Type B pancreatic cell (in vitro differentiated cells): ENCODE measurements at places on chromosomes 4 and X.

GRCh38 chr4:8202108-8203051 is 3.3 kb downstream of the SH3TC1 start:
- no peaks in the 10 kb centered on the region for H3K27me3 ChIP-seq
- no peak for DNase-seq
- H3K4me3 ChIP-seq = no peak overlapping the region
- peaks cover 41% of the 10 kb centered on the region for H3K4me1 ChIP-seq

GRCh38 chrX:32530802-32531403 is 680.4 kb downstream of the DMD start:
- H3K27ac ChIP-seq = no peak overlapping the region
- H3K36me3 ChIP-seq = no peaks in the 10 kb centered on the region
- no peak for DNase-seq
- H3K4me1 ChIP-seq = peaks cover 3% of the 10 kb centered on the region

DNA sequence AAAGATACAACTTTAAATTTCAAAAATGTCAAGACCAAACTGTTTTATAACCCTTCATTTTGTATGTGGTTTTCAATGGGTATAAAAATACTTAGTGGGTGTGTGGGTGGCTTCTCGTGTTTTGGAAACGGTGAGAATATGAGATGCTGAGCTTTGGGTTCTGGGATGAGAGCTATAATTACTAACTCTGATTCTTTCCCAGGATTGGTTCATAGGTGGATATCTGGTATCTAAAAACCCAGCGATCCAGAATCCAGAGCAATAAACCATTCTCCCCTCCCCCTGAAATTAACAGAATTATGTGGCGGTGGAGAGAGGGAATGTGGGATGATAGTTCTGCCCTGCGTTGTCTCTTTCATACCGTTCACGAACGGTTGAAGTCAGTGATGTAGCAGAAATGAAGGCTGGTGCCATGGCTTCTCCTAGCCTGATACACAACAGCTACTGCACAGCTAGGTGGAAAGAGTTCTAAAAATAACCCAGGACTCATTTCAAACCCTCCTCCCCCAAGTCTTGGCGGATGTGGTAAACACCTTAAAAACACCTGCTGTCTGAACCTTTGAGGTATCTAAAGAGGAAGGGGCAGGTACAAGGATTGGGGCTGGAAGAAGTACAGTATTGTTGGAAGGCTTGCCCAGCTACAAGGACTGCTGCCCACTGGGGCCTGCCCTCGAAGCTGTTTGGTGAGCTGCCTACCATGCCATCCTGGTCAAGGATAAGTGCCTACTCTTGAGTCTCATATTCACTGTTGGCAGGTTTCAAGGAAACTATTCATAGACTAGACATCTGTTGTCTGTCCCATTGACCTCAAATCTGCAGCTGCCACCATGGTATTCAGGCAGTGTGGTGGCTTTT is 44.5 kb downstream of the SEPTIN11 start:
- no peak for DNase-seq
- peaks cover 23% of the 10 kb centered on the region for H3K4me1 ChIP-seq
- peaks cover 57% of the 10 kb centered on the region for H3K36me3 ChIP-seq
- H3K27me3 ChIP-seq = no peaks in the 10 kb centered on the region
- H3K4me3 ChIP-seq = no peak overlapping the region

- no peak for DNase-seq
- no peaks in the 10 kb centered on the region for H3K27me3 ChIP-seq
- no peak overlapping the region for H3K4me3 ChIP-seq
- no peak overlapping the region for H3K27ac ChIP-seq
- no peaks in the 10 kb centered on the region for H3K36me3 ChIP-seq
Measured at GRCh38 chrX:68462653-68463052, 29.4 kb upstream of the OPHN1 start.

GRCh38 chrX:13131396-13132137 is 87.1 kb upstream of the FAM9C start:
- no peak for DNase-seq
- H3K27ac ChIP-seq = no peak overlapping the region
- no peaks in the 10 kb centered on the region for H3K27me3 ChIP-seq
- H3K36me3 ChIP-seq = no peaks in the 10 kb centered on the region
- peaks cover 5% of the 10 kb centered on the region for H3K4me1 ChIP-seq
- H3K4me3 ChIP-seq = no peak overlapping the region

GRCh38 chrX:70444946-70445656 is 466 bp downstream of the DLG3 start:
- peaks cover 54% of the 10 kb centered on the region for H3K27me3 ChIP-seq
- no peaks in the 10 kb centered on the region for H3K4me1 ChIP-seq
- H3K27ac ChIP-seq = no peak overlapping the region
- no peak overlapping the region for H3K4me3 ChIP-seq
- DNase-seq = no peak

GRCh38 chrX:19403696-19404095 is 60.0 kb downstream of the PDHA1 start:
- H3K4me3 ChIP-seq = no peak overlapping the region
- H3K36me3 ChIP-seq = no peaks in the 10 kb centered on the region
- no peaks in the 10 kb centered on the region for H3K27me3 ChIP-seq
- no peak overlapping the region for H3K27ac ChIP-seq
- no peaks in the 10 kb centered on the region for H3K4me1 ChIP-seq

GRCh38 chr4:155722816-155723499 is 35.9 kb upstream of the GUCY1B1 start:
- H3K27me3 ChIP-seq = no peaks in the 10 kb centered on the region
- H3K4me3 ChIP-seq = no peak overlapping the region
- H3K36me3 ChIP-seq = peaks cover 4% of the 10 kb centered on the region

DNA sequence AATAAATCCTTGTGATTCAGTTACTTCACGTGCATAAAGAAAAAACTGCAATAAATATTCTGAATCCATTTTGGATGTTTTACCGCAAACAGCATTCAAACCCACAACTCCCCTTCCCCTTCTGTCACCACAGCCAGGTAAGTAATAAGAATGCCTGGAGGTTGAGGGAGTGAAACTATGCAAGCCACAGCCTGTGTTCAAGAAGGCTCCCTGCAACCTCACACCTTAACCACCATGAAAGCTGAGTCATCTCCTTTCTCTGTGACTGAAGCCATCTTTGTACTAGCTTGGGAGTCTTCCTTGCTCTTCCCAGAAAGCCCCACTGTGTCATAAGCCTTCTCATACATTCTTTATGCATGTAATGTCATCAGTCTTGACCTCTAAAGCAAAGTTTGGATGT is 297.0 kb upstream of the PUDP start:
- no peaks in the 10 kb centered on the region for H3K27me3 ChIP-seq
- no peaks in the 10 kb centered on the region for H3K4me1 ChIP-seq

DNA sequence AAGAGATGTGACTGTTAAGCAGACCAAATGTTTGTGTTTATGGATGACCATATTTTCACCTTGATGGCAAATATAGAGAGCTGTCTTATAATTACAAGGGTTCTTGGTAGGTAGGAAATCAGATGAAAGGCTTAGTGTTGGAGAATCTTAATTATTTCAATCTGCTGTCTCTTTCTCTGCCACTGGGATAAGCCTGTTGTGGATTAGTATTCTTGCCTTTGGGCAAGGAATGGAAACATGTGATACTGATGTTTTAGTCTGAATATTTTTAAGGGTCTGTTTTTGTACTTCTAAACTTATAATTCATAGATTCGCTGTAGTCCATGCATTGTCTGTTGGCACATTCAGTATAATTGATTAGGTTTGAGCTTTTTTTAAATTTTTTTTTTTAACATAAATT is 23.7 kb upstream of the NUDT6 start:
- H3K27me3 ChIP-seq = no peaks in the 10 kb centered on the region
- no peaks in the 10 kb centered on the region for H3K4me1 ChIP-seq
- DNase-seq = no peak
- peaks cover 36% of the 10 kb centered on the region for H3K36me3 ChIP-seq
- H3K4me3 ChIP-seq = no peak overlapping the region

GRCh38 chrX:47584714-47585113 is 2.5 kb downstream of the TIMP1 start:
- peaks cover 5% of the 10 kb centered on the region for H3K36me3 ChIP-seq
- H3K27ac ChIP-seq = no peak overlapping the region
- no peak for DNase-seq

GRCh38 chr4:17024425-17024824 is 126.0 kb upstream of the LDB2 start:
- no peak overlapping the region for H3K27ac ChIP-seq
- DNase-seq = no peak
- H3K4me1 ChIP-seq = no peaks in the 10 kb centered on the region
- no peaks in the 10 kb centered on the region for H3K36me3 ChIP-seq
- no peak overlapping the region for H3K4me3 ChIP-seq
- no peaks in the 10 kb centered on the region for H3K27me3 ChIP-seq

DNA sequence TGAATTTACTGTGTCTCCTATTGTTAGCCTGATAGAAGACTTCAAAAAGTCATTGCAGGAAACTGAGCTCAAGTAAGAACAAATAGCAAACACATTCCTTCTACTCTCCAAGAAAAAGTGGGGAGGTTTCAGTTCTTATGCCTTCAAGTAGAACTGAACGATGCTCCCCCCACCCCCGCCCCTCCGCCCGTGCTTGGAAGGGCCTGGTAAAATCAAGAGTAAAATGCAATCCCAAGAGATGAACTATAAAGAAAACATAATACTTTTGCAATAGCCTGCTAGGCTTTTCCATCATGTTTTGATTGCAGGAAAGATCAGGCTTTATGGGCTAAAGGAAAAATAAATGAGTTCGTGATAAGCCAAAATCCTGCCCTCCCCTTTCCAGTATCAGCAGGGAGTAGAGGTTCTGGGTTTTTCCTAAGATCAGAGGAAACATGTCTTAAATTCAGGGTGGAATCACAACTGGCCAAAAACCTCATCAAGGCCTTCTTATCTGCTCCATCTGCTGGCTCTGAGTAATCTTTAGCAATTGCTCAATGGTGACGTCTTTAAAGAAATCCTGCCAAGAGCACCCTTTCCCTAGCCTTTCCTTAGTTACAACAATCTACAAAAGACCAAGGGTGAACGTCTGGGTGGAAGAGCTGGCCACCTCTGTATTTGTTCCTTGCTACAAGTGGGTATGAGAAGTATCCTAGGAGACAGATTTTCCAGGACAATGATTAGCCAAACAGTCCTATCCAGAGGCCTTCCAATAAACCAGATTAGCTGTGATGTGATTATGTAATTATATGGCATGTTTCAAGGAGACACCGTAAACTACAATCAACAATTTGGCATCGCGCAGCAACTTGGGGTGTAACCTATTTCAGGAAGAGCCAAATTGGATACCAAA is 66.3 kb upstream of the FAM9C start:
- no peak overlapping the region for H3K27ac ChIP-seq
- H3K27me3 ChIP-seq = no peaks in the 10 kb centered on the region
- DNase-seq = no peak
- no peaks in the 10 kb centered on the region for H3K4me1 ChIP-seq
- no peak overlapping the region for H3K4me3 ChIP-seq
- no peaks in the 10 kb centered on the region for H3K36me3 ChIP-seq

GRCh38 chr4:185307136-185307950 is 88.4 kb downstream of the LRP2BP start:
- peak overlapping the region; percentile 15 for H3K27ac ChIP-seq
- no peaks in the 10 kb centered on the region for H3K27me3 ChIP-seq
- H3K4me1 ChIP-seq = peaks cover 15% of the 10 kb centered on the region
- no peak overlapping the region for H3K4me3 ChIP-seq
- no peaks in the 10 kb centered on the region for H3K36me3 ChIP-seq

GRCh38 chr4:120085705-120086104 is 19.1 kb upstream of the MAD2L1 start:
- no peak overlapping the region for H3K4me3 ChIP-seq
- DNase-seq = no peak
- peaks cover 9% of the 10 kb centered on the region for H3K4me1 ChIP-seq
- no peaks in the 10 kb centered on the region for H3K36me3 ChIP-seq

GRCh38 chrX:134526399-134526798 is 66.4 kb downstream of the HPRT1 start:
- H3K36me3 ChIP-seq = no peaks in the 10 kb centered on the region
- peaks cover 9% of the 10 kb centered on the region for H3K4me1 ChIP-seq
- no peaks in the 10 kb centered on the region for H3K27me3 ChIP-seq
- no peak overlapping the region for H3K4me3 ChIP-seq

DNA sequence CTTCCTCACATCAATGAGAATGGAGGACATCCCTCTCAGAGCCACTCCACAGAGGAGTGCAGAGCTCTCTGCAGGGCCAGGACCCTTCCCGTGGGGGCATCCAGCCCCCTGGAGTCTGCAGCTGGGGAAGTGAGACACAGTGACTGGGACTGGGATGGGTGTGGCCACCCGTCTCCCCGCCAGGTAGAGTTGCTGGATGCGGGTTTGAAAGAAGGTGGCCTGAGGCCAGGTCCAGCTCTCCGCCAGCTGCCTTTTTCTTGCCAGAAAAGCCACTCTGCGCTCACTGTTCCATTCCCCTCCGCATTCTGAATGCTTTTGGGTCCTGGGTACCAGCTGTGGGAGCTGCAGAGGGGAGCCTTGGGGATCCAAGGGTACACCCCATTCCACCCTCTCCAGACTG is 82.6 kb downstream of the ABLIM2 start:
- no peak overlapping the region for H3K27ac ChIP-seq
- DNase-seq = no peak
- peaks cover 19% of the 10 kb centered on the region for H3K4me1 ChIP-seq
- H3K27me3 ChIP-seq = peaks cover 15% of the 10 kb centered on the region

DNA sequence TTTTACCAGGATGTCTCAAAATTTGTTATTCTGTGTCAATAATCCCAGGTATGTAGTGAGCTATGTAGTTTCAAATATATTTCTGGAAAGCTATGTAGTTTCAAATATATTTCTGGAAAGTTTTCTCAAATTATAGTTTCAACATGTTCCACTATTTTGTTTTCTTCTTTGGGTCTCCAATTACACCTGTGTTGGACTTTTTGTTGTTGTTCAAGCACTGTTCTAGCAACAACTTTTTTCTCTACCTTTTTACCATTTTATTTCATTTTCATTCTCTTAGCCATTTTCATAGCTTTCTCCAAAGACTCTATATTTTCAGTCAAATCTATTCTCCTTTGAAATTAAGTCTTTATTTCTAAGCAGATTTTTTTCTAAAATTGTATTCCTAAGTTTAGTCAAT is 88.4 kb downstream of the LCORL start:
- H3K4me1 ChIP-seq = no peaks in the 10 kb centered on the region
- DNase-seq = no peak
- no peaks in the 10 kb centered on the region for H3K27me3 ChIP-seq
- H3K4me3 ChIP-seq = no peak overlapping the region
- peaks cover 41% of the 10 kb centered on the region for H3K36me3 ChIP-seq
- no peak overlapping the region for H3K27ac ChIP-seq

GRCh38 chr4:179625406-179625805 is 2183.2 kb upstream of the AGA start:
- DNase-seq = no peak
- no peaks in the 10 kb centered on the region for H3K36me3 ChIP-seq
- H3K27ac ChIP-seq = no peak overlapping the region
- H3K4me1 ChIP-seq = no peaks in the 10 kb centered on the region
- H3K4me3 ChIP-seq = no peak overlapping the region

- H3K4me3 ChIP-seq = peak overlapping the region; percentile 93
- peaks cover 6% of the 10 kb centered on the region for H3K36me3 ChIP-seq
Measured at GRCh38 chr4:147682755-147683154, 1.2 kb downstream of the PRMT9 start.

- no peaks in the 10 kb centered on the region for H3K27me3 ChIP-seq
- no peak overlapping the region for H3K27ac ChIP-seq
- H3K36me3 ChIP-seq = peaks cover 3% of the 10 kb centered on the region
- no peak overlapping the region for H3K4me3 ChIP-seq
Measured at GRCh38 chr4:155807021-155807420, 48.2 kb downstream of the GUCY1B1 start.
